ENCODE measurements at places on chromosomes 11 and 22. TPM values are rescaled to one million over a fixed set of nuclear protein-coding genes. Genes with fewer than 3 reads are reported as not detected.

DNA sequence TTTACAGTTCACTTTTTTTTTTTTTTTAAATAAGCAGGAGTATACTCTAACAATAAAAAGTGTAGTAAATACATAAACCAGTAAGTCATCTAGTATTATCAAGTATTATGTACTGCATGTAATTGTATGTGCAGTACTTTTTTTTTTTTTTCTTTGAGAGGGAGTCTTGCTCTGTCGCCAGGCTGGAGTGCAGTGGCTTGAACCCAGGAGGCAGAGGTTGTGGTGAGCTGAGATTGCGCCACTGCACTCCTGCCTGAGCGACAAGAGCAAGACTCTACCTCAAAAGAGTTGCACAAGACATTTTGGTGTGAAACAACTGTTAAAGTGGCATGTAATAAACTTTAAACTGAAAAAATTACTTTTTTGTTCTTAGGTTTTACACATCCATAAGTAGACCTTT lies 16.7 kb downstream of the BCL2L13 start:
- no peak for DNase-seq

The KRTAP5-11 gene
- total RNA-seq: not detected

GRCh38 chr11:132258875-132259274 lies 888.5 kb downstream of the NTM start:
- DNase-seq: no peak

DNA sequence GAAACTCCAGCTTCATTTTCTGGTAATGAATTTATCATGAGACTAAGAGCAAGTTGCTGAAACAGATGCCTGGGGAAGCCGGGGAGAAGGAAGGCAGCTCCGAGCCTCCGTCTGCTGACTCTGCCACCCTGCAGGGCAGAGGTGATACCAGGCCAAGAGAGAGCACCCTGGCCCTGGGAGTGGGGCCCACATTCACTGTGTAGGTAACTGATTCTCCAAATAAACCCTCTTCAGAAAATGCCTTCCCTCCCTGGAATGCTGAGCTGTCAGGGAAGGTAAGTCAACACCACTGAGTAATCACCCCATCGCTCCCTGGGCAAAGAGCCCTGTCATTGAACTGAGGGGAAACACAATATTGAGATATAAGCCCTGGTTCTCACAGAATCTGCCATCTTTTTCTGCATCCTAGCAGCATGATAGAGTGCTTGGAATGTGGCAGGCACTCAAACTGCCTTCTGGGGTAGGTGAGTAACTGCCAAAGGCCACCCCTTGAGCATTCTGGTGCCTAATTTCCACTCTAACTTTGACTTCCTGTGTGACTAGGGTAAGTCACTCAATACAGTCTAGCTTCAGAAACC lies 147.6 kb downstream of the SPATA19 start:
- no peak for DNase-seq

The RBMXL2 gene
- total RNA-seq: not detected

GRCh38 chr11:46063138-46063537 lies 58.1 kb downstream of the PHF21A start:
- no peak for DNase-seq

The GPHA2 gene
- total RNA-seq: not detected

DNA sequence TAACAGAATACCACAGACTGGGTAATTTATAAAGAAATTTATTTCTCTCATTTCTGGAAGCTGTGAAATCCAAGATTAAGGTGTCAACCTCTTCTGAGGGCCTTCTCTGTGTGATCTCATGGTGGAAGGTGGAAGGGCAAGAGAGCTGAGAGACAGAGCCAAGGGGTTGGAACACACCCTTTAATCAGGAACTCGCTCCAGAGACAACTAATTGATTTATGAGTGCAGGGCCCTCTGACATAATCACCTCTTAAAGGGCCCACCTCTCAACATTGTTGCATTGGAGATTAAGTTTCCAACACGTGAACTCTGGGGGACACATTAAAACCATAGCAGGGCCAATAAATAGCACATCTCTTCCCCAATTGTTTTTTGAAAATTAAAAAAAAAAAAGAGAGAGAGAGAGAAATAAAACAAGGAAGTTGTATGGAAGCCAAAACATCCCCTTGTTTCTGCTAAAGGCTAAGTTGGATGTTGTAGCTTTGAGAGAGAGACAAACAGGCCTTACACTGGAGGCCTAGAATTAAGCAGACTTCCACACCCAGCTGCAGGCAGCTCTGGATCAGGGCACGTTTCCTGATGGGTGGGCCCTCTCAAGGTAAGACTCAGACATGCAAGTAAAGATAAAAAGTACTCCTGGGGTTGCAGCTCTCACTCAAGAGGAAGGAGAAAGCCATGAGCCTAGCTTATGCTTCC lies 64.1 kb upstream of the BIRC3 start:
- DNase-seq: no peak

Data from gastrocnemius medialis (tissue), 4 donors.